ENCODE measurements at places on chromosomes 2 and 18.
A peak's percentile ranks its signal among the peaks of the same experiment; 100 is the strongest.

- DNase-seq: no peak
Measured at GRCh38 chr2:120598416-120598815, 137.3 kb upstream of the GLI2 start.

DNA sequence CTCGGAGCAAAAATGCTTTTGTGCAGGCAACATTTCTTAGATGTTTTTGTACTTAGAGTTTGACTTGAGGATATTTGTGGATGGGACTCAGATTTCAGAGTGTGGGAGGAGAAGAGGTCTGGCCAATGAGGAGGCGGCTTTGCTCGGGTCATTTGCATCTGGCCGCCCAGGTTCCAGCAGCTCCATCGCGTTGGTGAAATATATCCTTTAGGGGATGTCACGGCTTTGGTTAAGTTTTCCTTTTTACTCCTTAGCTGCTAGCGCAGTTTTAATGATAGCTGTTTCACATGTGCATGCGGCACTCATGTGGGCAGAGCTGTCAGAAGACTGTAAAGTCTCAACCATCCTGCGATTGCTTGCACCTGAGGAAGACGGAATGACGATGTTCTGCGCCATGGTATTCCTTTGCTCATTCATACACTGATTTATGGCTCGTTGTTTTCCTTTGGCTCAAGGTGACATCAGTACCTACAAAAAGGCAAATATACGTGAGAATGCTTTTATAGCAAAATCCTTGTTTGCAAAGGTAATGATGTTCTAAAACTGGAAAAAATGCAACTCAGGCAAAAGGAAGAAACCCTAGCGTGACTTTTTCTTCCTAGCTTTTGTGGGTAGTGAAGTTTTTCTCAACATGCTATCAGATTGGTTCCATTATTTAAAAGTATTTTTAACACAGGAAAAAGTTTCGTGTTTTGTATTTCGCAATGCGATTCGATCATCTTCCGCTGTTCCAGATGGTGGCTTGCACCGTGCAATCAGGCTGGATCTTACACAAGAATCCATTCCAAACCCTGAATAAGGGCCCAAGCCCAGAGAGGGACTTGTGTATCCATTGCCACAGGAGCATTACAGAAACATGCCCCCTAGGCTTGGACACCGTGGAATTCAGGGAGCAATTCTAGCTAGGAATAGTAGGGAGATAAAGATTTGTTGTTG is 70.5 kb upstream of the ZNF516 start:
- DNase-seq: peak; percentile 21

DNA sequence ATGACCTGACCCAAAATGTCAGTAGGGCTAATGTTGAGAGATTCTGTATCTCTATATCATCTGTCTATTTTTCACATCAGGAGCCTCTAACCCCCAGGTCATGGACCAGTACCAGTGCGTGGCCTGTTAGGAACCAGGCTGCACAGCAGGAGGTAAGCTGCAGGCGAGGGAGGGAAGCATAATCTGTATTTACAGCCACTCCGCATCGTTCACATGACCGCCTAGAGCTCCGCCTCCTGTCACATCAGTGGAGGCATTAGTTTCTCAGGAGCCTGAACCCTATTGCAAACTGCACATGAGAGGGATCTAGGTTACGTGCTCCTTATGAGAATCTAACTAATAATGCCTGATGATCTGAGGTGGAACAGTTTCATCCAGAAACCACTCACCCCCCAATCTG is 180.6 kb downstream of the RDH14 start:
- DNase-seq: no peak

DNA sequence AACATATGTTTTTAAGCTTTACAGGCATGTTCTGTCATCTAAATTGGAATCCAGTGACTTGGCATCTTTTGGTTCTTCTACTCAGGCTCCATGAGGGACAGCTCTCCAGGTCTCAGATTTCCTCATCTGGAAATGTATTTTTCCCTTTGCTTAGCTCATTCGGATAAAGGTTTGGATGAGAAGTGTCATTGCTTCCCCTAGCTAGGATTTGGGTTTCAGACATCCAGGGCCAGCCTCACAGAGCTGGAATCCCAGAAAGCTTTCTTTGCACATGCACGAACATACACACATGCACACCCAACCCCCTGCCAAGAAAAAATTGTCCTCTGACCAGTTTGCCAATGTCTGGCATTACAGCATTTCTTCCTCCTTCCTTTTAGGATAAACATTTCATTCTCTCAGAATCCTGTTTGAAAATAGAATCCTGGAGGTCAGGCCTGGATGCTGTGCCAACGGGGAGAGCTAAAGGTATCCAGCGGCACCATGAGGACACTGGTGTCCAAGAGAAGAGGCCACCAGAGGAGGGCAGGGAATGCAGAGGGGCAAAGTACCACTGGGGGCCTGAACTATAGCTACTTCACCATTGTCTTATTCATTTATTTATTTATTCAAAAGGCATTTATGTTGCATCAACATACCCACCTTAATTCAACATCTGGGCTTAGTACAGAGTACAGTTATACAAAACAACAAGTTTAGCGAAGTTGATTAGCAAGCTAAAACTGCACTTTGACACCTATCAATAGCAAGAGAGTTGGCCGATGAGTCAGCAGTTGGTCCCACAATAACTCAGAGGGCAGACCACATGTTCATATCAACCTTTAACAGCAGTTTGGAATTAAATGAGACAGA is 97.9 kb upstream of the ATL2 start:
- DNase-seq: no peak

DNA sequence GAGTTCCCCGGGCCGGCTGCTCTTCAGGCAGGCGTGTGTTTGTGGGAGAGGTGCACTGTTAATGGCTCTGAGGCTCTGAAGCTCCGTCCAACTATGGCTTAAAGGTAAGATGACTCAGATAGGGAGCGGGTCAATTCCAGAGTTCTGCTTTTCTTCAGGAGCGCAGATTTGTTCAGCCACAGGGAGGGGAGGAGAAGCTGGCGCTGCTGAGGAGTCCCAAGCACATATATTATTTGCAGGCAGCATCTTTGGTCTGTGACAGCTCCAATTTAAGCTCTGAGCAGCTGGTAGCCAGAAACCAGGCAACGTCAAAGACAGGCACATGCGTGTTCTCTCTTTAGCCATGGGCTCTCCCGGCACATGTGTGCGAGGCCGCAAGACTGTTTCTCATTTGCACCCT is 229.2 kb downstream of the BCL2 start:
- no peak for DNase-seq

- no peak for DNase-seq
Measured at GRCh38 chr18:3666526-3667254, 216.7 kb downstream of the TGIF1 start.

Data from H54 (cell line).